MCF 10A (cell line): ENCODE measurements at places on chromosomes 6 and 20. TPM values are rescaled to one million over a fixed set of nuclear protein-coding genes. Genes with fewer than 3 reads are reported as not detected.

- DNase-seq, result peak; percentile 98
These were observed 8.1 kb upstream of the ATXN1 start for GRCh38 chr6:16769131-16769985.

- no peak for DNase-seq
These were observed 140.7 kb upstream of the MCHR2 start for GRCh38 chr6:100134703-100135102.

RAMACL gene
- total RNA-seq, result 5.3 and 5.8 TPM in 2 replicates

- DNase-seq, result peak; percentile 87
These were observed 129.4 kb upstream of the RIN2 start for GRCh38 chr20:19628570-19629134.

DNA sequence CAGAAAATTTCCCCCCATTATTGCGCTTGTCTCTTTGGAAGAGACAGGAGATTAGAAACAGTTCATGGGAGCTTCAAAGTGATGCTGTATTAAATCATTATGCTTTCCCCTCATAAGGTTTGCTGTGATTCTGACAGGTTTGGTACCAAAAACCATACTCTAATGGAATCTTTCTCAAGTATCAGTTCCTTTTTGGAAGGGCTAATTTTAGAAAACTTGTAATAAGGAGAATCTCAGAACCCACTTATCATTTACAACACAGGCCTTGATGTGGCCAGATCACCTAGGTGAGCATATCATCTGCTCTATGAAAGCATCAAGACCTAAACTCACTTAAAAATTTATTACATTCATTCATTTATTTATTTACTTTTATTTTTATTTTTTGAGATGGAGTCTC, 51.2 kb downstream of the TP53INP2 start:
- DNase-seq, result no peak

ARFGEF3 gene
- total RNA-seq, result 3.4 and 7.0 TPM in 2 replicates
